ENCODE measurements at places on chromosomes 12 and 14. TPM values are rescaled to one million over a fixed set of nuclear protein-coding genes. Genes with fewer than 3 reads are reported as not detected.
A peak's percentile ranks its signal among the peaks of the same experiment; 100 is the strongest.

DNA sequence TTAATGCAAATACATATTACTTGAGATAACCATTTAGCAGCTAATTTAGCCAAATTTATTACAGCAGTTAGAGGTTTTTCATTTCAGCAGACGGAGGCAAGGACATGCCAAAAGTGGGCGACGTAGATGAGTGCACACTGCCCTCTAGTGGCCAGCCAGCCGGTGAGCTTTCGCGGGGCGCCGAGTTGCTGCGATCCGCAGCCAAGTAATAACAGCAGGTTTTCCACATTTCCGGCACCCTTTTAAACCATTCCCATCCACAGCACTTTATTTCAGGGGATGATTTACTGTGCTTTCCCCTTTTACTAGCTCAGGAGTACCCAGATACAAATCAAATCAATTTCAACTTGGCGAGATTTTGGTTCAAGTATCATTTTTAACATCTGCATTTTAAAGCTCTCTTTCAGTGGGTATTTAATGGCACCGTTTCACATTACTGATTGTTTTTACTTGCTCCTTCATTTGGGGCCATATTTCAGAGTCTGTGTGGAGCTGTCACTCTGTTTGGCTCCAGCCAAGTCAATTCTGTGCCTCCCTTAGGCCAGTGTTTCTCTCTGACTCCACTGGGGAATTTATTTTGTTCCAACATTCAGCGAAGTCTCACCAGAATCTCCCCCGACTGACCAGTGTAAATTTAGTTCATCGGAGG lies 158.0 kb downstream of the EGLN3 start:
- H3K27ac ChIP-seq, result no peak overlapping the region
- H3K36me3 ChIP-seq, result no peaks in the 10 kb centered on the region
- H3K27me3 ChIP-seq, result peaks cover 28% of the 10 kb centered on the region
- peak overlapping the region; percentile 72 for H3K4me3 ChIP-seq

- H3K27me3 ChIP-seq, result peaks cover 2% of the 10 kb centered on the region
- H3K4me1 ChIP-seq, result no peaks in the 10 kb centered on the region
- no peak for DNase-seq
- no peak overlapping the region for H3K4me3 ChIP-seq
These were observed 42.2 kb downstream of the SLC17A8 start for GRCh38 chr12:100399095-100399494.

DNA sequence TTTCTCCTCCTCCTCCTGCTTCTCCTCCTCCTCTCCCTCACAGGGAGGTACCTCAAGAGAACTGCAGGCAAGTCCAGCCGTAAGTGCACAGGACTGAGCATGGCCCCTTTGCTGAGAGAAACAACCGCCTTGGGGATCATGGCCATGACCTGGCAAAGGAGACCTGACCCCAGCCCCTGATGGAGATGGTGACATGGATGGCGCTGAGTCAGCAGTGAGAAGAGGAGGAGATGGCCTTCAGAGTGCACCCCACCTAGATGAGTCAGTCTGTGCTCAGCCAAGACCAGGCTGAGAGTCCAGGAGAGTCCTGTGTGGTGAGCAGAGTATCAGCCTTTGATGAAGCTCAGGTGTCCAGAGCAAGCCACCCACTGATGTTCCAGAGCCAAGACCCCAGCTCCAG lies 36.4 kb downstream of the MEG3 start:
- H3K27ac ChIP-seq, result no peak overlapping the region
- H3K4me1 ChIP-seq, result no peaks in the 10 kb centered on the region
- H3K36me3 ChIP-seq, result no peaks in the 10 kb centered on the region
- no peak for DNase-seq
- no peaks in the 10 kb centered on the region for H3K27me3 ChIP-seq
- H3K4me3 ChIP-seq, result no peak overlapping the region

DNA sequence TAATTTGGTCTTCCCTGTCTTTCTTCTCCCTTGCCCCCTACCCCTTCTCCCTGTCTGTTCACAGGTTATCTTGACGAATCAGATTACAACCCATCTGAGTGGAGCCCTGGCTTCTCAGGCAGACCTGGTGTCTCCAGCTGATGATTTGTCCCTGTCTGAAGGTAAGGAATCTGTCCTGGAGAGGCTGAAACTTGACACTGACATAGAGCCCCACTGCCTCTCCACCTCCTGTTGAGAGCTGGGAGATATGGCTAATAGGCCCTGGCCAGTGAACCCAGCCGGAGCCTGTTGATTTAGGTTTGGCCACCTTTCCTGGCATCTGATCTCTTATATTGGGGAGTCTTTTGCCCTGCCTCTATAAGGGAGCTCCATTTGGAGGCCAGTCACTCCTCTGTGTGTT lies 472.2 kb downstream of the RAD51B start:
- peaks cover 7% of the 10 kb centered on the region for H3K36me3 ChIP-seq
- peaks cover 2% of the 10 kb centered on the region for H3K27me3 ChIP-seq
- no peak for DNase-seq
- peaks cover 30% of the 10 kb centered on the region for H3K4me1 ChIP-seq
- peak overlapping the region; percentile 37 for H3K27ac ChIP-seq

The GZMH gene
- 35.7 TPM for total RNA-seq

The PUS7L gene
- 25.4 TPM for total RNA-seq

The OAS2 gene
- total RNA-seq, result 113 TPM

The TOMM20L gene
- not detected for total RNA-seq

The UNC79 gene
- total RNA-seq, result 0.03 TPM

DNA sequence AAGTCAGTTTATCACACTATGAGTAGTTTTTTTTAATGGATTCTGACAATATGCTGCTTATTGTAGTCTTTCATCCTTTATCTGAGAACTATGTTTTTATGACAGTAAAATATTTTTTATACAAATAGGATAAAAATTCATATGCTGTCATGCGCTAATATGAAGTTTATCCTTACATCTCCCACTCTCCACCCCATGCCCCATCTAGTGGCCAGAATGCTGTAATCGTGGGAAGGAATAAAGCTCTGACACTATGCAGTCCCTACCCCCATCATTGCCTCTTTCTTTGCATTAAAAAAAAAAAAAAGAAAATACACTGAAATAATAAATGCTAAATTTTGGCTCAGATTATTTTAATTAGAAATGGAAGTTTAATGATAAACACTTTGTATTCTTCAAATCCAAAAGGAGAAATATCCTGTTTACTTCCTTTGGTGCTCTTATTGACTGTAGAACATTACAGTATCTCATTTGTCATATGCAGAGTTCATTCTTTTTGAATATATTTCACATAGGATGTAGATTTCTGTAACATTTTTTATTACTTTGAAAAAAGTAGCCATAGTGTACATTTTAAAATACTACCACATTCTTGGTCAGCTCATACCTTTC lies 145.9 kb upstream of the SLCO1C1 start:
- H3K4me3 ChIP-seq, result no peak overlapping the region
- DNase-seq, result no peak
- H3K27ac ChIP-seq, result no peak overlapping the region
- H3K27me3 ChIP-seq, result no peaks in the 10 kb centered on the region
- H3K36me3 ChIP-seq, result no peaks in the 10 kb centered on the region

The KDM2B gene
- 60.1 TPM for total RNA-seq

The ASCL1 gene
- 0.08 TPM for total RNA-seq

The DIO2 gene
- not detected for total RNA-seq

GRCh38 chr12:122788387-122788786 lies 14.0 kb downstream of the CCDC62 start:
- DNase-seq, result no peak
- H3K4me3 ChIP-seq, result no peak overlapping the region
- no peak overlapping the region for H3K27ac ChIP-seq
- no peaks in the 10 kb centered on the region for H3K4me1 ChIP-seq

- H3K27me3 ChIP-seq, result no peaks in the 10 kb centered on the region
- no peak overlapping the region for H3K27ac ChIP-seq
- no peak for DNase-seq
These were observed 102.4 kb upstream of the ATF1 start for GRCh38 chr12:50661300-50662115.

- H3K36me3 ChIP-seq, result no peaks in the 10 kb centered on the region
- peaks cover 5% of the 10 kb centered on the region for H3K4me1 ChIP-seq
These were observed 26.7 kb upstream of the ETNK1 start for GRCh38 chr12:22598141-22598762.

The CLEC2A gene
- total RNA-seq, result not detected

GRCh38 chr14:73235531-73236155 lies 1.7 kb upstream of the PAPLN start:
- no peak overlapping the region for H3K27ac ChIP-seq
- no peak for DNase-seq
- peaks cover 15% of the 10 kb centered on the region for H3K4me1 ChIP-seq

DNA sequence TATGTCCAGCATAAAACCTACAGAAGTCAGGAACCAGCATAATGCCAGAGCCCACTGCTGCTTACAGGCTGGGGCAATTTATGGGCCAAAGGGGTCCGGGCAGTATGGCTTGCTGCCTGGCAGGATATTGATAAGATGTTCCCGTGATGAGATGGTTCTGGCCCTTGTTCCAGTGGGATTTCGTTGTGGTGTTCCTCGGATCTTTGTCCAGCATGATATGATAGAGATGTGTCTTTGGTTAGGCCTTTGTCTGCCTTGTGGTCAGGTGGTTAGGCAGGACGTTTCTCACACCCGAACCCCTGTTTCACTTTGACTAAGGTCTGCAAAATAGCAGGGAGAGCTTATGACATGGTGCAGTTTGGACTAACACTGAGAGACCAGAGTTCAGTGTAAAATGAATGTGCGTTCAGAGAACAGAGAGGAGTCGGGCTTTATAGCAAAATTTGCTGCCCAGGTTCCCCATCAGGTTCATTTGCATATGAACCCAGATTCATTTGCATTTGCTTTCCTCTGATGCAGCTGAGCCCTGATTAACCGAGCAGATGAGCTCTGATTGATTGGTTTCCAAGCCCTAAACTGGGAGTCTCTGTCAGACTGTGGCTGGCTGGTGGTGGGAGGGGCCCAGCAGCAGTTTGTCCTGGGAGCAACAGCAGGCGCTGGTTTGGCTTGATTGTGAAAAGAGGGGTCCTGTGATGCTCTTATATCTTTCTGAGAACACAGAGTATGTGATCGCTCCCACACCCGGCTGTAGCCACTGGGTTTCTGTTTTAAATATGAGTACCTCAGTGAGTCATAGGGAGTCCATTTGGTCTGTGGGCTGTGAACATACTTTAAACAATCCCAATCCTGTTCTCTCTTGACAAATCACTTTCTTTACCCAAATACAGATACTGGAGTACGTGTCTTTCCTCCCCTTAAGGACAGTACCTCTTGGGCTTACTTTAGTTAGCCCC lies 156.3 kb upstream of the PZP start:
- peak overlapping the region; percentile 52 for H3K4me3 ChIP-seq
- peaks cover 55% of the 10 kb centered on the region for H3K4me1 ChIP-seq
- peaks cover 2% of the 10 kb centered on the region for H3K36me3 ChIP-seq
- H3K27ac ChIP-seq, result peak overlapping the region; percentile 69
- peak; percentile 47 for DNase-seq

DNA sequence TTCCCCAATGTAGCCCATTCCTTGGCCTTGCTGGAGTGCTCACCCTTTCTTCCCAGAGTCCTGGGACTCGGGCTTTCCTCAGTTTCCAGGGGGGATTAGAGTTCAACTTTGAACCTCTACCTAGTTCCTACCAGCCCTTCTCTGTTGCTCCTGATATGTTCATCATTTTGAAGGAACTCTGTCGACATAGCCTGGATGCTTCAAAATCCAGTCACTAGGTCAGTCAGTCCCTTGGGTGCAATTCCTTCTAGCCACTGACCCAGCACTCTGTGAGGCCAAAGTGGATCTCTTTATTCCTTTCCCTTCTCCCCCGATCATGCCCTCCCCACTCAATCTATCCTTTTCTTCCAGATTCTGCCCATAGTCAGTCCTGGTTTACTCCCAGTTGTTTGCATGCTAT lies 72.3 kb upstream of the TMCC3 start:
- DNase-seq, result no peak
- no peaks in the 10 kb centered on the region for H3K4me1 ChIP-seq
- no peak overlapping the region for H3K27ac ChIP-seq
- no peaks in the 10 kb centered on the region for H3K36me3 ChIP-seq

GRCh38 chr12:103924761-103925641 lies 5.2 kb upstream of the HSP90B1 start:
- peak; percentile 51 for DNase-seq
- peaks cover 2% of the 10 kb centered on the region for H3K27me3 ChIP-seq
- H3K4me1 ChIP-seq, result peaks cover 50% of the 10 kb centered on the region

DNA sequence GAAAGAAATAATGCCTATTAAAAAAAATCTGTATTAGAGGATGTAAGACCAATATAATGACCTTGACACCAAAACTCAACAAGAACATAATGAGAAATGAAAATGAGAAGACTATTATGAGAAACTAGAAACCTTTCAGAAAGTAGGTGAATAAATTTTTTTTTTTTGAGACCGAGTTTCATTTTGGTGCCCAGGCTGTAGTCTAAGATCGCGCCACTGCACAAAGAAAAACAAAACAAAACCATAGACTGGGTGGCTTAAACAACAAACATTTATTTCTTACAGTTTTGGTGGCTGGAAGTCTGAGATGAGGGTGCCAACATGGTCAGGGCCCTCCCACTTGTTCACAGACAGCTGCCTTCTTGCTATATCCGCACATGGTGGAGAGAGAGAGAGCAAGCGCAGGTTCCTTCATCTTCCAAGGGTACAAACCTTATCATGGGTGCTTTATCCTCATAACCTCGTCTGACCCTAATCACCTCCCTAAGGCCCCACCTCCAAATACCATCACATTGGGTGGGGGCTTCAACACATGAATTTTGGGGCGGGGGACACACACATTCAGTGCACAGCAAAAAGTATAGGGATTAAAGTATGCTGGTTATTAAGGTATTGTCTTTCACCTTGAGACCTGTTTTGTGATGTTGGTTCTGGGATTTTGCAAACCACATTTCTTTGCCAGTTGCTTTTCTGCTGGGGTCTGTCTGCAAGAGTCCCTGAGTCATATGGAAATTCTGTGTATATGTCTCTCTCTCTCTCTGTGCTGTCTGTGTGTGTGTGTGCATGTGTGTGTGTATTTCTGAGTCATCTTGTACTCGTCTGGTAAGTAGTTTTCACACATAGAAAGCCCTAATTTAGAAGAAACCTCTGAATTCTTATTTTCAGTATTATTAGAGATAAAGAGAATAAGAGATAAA lies 26.2 kb downstream of the ZCRB1 start:
- H3K27me3 ChIP-seq, result no peaks in the 10 kb centered on the region
- peak overlapping the region; percentile 54 for H3K27ac ChIP-seq
- H3K4me3 ChIP-seq, result no peak overlapping the region
- peak; percentile 31 for DNase-seq

DNA sequence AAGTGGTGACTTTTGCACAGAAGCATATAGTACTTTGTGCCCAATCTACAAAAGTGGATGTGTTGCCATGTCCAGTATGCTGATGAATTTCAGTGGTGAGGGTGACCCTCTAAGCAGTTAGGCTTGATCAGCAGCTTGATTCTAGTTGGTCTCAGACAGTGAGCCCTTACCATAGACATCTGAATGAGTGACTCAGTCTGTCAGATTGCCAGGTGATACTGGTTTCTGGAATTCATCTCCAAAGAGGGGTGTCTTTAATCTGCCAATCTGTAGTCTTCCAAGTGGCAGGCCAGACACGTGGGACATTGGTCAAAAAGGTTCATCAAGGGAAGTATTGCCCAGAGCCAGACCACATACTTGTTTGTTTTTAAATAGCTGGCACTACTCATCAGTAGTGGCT lies 187.4 kb upstream of the SLC16A7 start:
- H3K36me3 ChIP-seq, result no peaks in the 10 kb centered on the region
- no peak for DNase-seq
- H3K27me3 ChIP-seq, result peaks cover 2% of the 10 kb centered on the region
- H3K4me3 ChIP-seq, result no peak overlapping the region

Measured in activated T-helper 1 cell treated with anti-CD3 and anti-CD28 coated beads, Interleukin-12 subunit alpha, Interleukin-12 subunit beta, Interleukin-2, Interleukin-4 antibody, amounts not matched to agents 30 ng/mL and 10 ng/mL and 1 ng/mL, durations not matched to agents 14 hours and 24 hours and 36 hours (primary cell).